CD4-positive, alpha-beta memory T cell (primary cell): ENCODE measurements at places on chromosomes 11 and 22.

- no peak for DNase-seq
Observed at GRCh38 chr11:132072044-132072857, 701.8 kb downstream of the NTM start.

DNA sequence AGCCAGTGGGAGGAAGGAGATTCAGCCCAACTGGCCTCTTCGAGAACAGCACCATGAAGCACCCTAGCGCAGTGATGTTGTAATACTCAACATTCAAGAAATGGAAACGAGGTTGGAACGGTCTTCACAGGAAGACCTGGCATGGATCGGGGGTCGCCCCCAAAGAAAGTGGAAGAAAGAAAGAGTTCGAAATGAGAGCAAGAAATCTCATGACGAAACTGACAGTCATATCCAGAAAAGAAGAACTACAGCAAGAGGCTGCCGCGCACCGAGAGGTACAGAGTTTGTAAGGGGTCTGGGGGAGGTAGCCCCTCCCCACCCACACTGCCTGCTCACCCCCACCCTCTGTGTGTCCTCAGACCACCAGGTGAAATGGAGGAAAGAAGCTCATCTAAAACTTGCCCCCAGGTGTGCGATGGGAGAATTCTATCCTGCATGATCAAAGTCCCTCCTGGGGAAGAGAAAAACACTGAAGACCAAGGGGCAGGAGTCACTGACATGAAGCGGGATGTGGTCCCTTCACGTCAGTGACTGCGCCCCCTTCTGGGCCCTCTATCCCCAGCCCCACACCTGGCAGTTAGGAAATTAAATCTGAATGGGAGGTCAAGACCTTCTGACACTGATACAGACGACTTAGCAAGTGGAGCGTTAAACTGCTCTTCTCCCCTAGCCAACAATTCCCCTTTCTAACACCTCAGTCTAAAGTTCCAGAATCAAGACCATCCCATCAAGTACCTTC lies 52.9 kb upstream of the SPATA19 start:
- no peak for DNase-seq

GRCh38 chr11:112366777-112367176 lies 106.1 kb upstream of the PLET1 start:
- DNase-seq = no peak

DNA sequence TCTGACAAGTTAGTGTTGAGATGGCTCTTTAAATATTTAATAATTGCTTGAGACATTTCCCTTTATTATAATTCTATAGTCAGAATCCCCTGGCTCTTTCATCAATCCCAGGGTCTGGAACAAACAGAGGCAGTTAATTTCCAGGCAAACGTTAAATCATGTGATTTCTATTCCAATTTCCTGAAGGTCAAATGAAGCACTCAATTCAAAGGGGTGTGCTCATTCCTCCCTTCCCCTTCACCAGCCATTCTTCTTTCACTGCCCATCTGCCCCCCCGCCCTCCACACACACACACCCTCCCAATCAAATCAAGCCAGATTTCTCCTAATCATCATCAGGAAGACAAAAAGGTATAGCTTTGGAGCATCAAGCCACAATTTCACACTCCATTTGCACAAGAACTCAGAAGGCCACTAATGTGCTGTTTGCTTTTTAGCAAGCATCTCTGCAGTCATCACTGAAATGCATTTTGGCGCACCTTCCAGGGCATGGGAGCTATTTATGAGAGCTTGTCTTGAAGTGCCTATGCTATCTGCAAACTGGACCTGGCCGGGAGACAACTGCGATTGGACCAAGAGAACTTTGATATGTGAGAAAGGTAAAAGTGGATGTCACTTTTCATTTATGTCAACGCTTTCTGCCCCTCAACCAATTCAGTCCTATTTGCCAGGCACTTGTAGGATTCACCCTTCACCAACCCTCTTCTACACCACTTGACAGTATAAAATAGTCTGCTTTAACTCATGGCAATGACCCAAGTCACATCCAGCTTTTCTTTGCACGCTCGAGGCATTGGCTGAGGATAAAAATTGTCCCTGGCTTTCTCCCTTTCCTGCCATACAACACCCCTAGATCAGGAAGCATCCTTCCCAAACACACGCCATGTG lies 315.1 kb upstream of the API5 start:
- DNase-seq = no peak

- no peak for DNase-seq
Observed at GRCh38 chr11:24515632-24516031, 18.8 kb downstream of the LUZP2 start.
